ENCODE measurements at places on chromosomes 5 and 9.

GRCh38 chr9:81414836-81415235 is 274.5 kb downstream of the TLE1 start:
- no peak for DNase-seq

GRCh38 chr9:110050925-110051355 is 157.0 kb downstream of the C9orf152 start:
- DNase-seq = no peak

DNA sequence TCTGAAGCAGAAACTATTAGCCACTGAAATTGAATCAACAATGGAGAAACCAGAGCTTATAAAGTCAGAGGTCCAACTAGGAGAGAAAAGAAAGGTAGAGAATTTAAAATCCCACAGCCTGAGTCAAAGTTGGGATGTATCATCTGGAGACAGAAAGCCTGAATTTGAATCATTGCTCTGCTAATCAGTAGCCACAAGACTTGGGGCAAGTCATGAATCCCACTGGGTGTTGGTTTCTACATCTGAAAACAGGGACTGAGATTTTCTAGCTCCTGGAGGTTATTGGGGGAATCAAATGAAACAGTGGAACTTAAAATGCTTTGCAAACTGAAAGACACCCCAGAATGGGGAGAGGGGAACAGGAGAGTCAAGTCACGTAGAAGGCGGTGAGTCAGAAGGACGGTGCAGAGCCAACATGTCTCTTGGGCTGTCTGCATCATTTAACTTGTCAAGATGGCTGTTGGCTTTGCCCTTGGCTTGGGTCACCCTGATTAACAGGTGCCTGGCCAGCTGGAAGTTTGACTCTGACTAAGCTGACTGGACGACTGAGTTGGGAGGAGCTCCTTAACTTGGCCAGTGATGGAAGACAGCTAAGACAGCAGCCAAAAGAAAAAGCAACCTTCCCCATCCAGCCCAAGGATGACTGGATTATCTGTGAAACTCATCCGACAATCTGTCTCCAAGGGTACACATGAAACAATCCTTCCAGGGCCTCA is 60.6 kb upstream of the ADRA1B start:
- DNase-seq = no peak

GRCh38 chr5:91272858-91273257 is 110.3 kb downstream of the ARRDC3 start:
- no peak for DNase-seq

GRCh38 chr9:28031521-28032267 is 458.4 kb upstream of the C9orf72 start:
- no peak for DNase-seq

DNA sequence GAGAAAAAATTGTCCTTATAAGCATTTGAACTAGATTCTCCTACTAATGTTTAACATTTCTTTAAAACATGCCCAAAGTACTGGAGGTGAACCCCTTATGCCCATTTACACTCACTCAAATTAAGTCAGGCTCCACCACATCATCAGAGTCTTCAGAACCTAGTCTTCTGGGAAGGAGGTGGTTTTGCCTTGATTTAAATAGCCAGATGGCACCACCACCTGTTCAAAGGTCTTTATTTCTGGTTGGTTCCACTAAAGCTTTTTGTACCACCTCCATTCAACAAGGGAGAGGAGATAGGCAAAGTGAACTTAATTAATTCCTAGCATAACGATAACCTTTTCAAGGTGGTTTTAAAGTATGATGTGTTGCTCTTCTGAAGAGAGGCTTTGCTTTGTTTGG is 189.5 kb downstream of the SLF1 start:
- DNase-seq = no peak

DNA sequence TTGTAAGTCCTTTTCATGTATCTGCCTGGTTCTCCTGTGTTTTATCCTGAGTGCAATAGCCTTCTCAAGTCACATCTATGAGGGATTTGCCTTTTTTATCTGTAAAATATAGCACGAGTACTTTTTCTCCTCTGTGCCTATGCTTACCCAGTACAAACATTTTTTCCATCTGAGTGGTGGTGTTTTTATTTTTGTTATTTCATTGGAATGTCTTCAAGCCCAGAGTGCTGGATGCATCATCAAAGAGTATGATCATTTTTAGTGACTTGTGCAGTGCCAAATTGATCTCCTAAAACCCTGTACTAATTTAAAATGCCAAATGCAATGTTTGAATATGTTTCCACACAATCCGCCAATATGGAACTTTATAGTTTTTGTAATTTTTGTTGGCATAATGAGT is 86.1 kb downstream of the TLE4 start:
- no peak for DNase-seq
